Thymus (tissue), 14 donors: ENCODE measurements at places on chromosomes 5 and 9. TPM values are rescaled to one million over a fixed set of nuclear protein-coding genes. Genes with fewer than 3 reads are reported as not detected.

The CYLC2 gene
- polyA plus RNA-seq: 0.02 TPM

The IL5 gene
- polyA plus RNA-seq: 0.43 TPM

The HNRNPA0 gene
- polyA plus RNA-seq: 32.9 TPM

The BTNL9 gene
- 45.2 TPM for polyA plus RNA-seq

The ARID3C gene
- 0.07 TPM for polyA plus RNA-seq

The CDKN2B gene
- polyA plus RNA-seq: 7.3 TPM

The ANKRD18A gene
- 9.2 TPM for polyA plus RNA-seq

The ZNF367 gene
- polyA plus RNA-seq: 4.3 TPM

The HRH2 gene
- polyA plus RNA-seq: 5.2 TPM

The FRMD3 gene
- polyA plus RNA-seq: 1.3 TPM

The PCDHB10 gene
- polyA plus RNA-seq: 0.23 TPM

The KIF24 gene
- 0.57 TPM for polyA plus RNA-seq

The RIMOC1 gene
- polyA plus RNA-seq: 10.9 TPM

The IGFBPL1 gene
- polyA plus RNA-seq: 0.55 TPM

The BASP1 gene
- 53.5 TPM for polyA plus RNA-seq

The IFNA2 gene
- polyA plus RNA-seq: not detected

The HAND1 gene
- 0.68 TPM for polyA plus RNA-seq

The POU5F2 gene
- polyA plus RNA-seq: 0.11 TPM

The GLDC gene
- polyA plus RNA-seq: 2.2 TPM

DNA sequence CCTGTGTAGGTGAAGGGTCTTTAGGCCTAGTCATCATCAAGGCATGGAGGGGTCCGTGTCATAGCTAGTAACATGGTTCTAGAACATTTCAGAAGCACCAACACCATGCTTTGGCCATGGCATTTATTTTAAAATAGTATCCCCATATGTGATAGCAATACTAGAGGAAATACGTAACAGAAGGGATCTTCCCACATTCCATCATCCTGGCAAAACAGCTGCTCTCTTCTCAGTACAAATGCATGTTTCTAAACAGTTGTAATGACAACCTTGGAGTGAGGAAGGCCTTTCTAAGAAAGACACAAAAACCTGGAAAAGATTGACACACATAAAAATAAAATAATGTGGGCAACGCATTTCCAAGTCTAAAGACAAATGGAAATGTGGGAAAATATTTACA, 97.6 kb downstream of the GADD45G start:
- no peak for DNase-seq

GRCh38 chr9:70480405-70480980, 66.0 kb upstream of the KLF9 start:
- no peak for DNase-seq

GRCh38 chr9:77585335-77585786, 62.8 kb downstream of the GNA14 start:
- DNase-seq: no peak

- DNase-seq: no peak
These were observed 44.7 kb upstream of the IL17B start for GRCh38 chr5:149423794-149424268.

DNA sequence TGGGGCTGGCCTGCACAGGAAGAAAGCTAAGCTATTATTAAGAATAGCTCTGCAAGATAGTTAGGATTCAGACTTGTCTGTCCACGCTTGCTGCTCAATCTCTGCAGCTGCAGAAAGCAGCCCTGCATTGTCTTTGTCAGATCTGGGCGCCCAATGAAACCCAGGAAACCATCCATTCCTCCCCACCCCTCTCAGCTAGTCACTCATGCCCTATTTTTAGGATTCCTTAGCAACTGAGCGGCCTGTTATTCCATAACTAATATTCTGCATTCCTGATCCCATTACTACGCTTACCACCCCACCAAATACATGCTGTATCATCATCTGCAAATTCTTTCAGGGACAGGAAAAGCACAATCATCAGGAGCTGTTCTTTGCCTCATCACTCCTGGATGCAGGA, 52.9 kb upstream of the APC start:
- DNase-seq: no peak

DNA sequence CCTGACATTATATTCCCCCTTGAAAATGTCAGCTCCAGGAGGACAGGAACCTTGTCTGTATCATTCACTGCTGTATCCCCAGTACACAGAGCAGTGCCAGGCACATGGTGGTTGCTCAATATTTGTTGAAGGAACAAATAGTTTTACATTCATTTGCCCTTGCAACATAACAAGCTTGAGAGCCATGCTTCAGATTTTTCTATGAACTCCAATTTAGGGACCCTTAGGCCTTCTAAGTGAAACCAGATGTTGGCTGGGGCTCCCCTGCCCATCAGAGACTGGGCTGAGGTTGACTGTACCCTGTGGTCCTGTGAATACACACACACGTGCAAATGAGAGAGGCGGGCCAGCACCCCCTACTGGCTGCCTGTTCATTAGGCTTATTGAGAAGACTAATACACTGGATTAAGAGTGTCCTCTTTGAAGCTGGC, 214.9 kb upstream of the WWC1 start:
- DNase-seq: no peak

GRCh38 chr5:81241961-81242648, 9.0 kb downstream of the CKMT2 start:
- no peak for DNase-seq

- DNase-seq: no peak
These were observed 222.1 kb downstream of the GAPVD1 start for GRCh38 chr9:125483697-125484096.

GRCh38 chr5:116577064-116577788, 2.6 kb upstream of the SEMA6A start:
- DNase-seq: no peak

DNA sequence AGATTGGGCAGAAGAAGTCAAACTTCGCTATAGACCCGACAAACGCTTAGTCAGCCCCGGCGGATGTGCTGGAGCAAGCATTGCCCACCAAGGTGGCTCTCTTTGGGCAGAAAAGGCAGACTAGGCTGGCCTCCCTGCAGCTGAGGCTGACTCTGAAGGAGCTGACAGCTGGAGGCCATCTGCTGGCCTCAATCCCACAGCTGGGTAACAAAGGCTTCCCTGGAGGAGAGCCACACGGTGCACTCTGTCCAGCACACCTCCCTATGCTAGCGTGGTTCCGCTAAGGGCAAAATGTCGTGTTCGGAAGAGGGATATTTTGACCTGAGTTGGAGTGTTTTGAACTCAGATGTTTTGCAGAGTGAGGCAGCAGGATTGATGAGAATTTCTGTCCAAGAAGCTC, 103.5 kb upstream of the PTCH1 start:
- DNase-seq: no peak

DNA sequence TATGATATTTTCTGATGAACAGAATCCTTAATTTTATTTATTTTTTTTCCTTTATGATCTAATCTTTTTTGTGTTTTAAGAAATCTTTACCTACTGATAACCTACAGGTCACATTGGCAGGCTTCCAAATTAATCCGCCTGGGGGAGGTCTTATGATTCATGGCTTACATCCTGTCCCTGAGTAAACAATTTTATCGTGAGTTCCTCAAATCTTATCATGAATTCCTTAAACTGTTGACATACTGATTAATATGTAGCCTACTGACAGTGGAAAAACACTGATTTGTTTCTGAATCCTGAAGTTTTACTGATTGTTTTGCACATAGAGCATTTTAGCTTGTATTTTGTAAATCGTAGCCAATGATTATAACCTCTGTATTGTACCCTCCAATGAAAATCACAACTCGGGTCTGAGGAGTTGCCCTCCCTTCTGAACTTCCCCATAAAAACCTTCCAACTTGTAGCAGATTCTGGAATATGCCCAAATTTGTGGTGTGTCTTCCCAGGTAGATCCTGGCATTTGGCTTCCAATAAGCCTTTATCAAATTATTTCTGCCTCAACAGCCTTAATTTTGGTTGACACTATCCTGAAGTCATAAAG, 105.6 kb downstream of the VCAN start:
- DNase-seq: no peak

GRCh38 chr5:97142521-97143254, at the start of gene LIX1:
TSS of gene LIX1 (minus strand) at chr5:97142611. CDS start at chr5:97142576, 35 bp downstream.
- no peak for DNase-seq

DNA sequence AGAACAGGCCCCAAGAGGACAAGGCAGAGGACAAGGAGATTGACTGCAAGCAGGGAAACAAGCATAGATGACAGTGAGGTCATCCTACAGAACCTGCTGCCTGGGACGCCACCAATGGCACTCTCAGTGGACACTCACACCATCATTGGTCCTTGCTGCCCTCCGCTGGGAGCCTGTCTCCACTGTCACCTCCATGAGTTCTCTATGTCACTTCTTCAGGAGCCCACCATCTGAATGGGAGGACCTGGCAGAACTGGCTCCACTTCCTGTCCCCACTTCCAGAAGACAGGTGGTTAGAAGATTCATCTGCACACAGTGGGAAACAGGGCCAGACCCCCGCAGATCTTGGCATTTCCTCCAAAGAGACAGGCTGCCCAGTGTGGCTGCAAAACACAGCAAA, 188.9 kb downstream of the HSD17B3 start:
- DNase-seq: no peak

DNA sequence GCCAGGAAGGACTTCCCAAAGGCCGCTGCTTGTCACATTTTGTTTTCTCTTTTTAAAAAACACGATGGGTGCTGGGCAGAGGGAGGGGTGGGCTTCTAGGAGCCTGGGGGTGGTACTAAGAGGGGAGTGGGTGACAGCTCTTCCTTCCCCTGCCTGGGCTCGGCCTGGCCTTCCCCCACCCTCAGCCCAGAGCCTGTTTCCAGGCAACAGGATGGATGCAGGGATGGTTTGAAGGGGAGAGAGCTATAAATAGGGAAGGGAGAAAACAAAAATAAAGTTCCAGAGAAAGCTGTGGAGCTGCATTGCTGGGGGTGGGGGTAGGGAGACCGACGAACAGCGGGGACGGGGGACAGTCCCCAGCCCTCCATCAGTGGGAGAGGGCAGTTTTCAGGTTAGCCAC, 6.6 kb upstream of the GPRIN1 start:
- DNase-seq: no peak

GRCh38 chr5:100905259-100905914, 2.3 kb upstream of the ST8SIA4 start:
- DNase-seq: peak; percentile 44

DNA sequence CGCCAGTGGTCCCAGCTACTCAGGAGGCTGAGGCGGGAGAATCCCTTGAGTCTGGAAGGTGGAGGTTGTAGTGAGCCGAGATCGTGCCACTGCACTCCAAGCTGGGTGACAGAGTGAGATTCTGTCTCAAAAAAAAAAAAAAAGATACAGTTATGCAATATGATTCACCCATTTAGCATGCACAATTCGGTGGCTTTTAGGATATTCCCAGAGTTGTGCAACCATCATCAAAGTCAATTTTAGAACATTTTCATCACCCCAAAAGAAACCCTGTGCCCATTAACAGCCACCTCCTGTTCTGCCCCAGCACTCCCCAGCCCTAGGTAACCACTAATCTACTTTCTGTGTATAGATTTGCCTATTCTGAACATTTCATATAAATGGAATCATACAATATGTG, 4.3 kb upstream of the DHFR start:
- no peak for DNase-seq

- no peak for DNase-seq
These were observed 157.6 kb upstream of the TUT7 start for GRCh38 chr9:86511614-86512360.

DNA sequence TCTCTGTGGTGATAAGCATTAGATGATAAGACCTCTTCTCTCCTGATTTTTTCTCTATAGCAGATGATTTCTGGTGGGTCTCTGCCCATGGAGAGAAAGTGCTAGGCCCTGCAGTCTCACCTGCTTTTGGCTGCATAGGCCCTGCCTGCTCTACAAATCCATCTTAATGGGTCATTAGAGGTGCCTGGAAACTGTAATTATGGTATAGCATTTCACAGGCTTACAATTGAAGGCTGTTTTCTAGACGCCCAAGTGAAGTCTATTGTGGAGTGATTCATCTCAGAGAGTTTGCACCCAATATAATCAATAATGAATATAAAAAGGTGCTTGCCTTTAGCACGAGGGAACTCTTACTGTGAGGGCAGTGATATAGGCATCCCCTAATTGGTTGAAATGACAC, 33.8 kb downstream of the NEUROG1 start:
- no peak for DNase-seq

GRCh38 chr9:36572515-36573418, at the start of gene MELK:
TSS of gene MELK (plus strand) at chr9:36572895. CDS start at chr9:36581682, 8,787 bp downstream.
- peak; percentile 68 for DNase-seq

DNA sequence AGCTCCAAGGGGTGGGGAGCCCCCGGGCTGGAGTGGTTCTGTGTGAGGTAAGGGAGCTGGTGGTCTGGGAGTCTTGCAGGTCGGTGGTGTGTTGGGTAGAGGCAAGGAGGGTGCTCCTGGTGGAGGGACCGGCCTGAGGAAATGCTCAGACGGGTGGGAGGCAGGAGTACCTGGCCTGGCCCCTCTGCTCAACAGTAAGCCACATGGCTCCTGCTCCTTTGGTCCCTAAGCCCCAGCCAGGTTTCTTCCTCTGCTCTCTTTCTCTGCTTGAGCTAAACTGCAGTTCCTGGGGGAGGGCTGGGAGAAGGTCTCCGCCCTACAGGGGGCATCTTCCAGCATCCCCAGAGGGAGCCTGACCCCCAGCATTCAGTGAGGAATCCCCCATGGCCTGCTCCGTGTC, 17.2 kb downstream of the TSPAN17 start:
- no peak for DNase-seq

GRCh38 chr5:97627272-97627671, 444.2 kb upstream of the RIOK2 start:
- no peak for DNase-seq

GRCh38 chr5:90613918-90614504, 55.4 kb downstream of the ADGRV1 start:
- DNase-seq: no peak

DNA sequence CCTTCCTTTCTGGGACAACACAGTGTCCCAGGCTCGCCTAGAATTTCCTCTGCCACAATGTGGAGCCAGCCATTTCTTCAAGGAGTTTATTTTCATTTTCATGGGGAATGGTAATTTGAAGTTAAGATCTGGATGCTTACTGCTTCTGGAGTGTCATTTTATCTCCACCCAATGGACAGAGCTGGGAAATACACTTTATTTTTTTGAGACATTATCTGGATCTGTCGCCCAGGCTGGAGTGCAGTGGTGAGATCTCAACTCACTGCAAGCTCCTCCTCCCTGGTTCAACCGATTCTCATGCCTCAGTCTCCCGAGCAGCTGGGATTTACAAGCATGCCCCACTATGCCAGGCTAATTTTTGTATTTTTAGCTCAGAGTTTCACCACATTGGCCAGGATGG, 12.7 kb upstream of the THG1L start:
- no peak for DNase-seq

GRCh38 chr5:133428072-133428660, 184.2 kb downstream of the FSTL4 start:
- no peak for DNase-seq

GRCh38 chr9:4986783-4987182, 1.7 kb downstream of the JAK2 start:
- DNase-seq: no peak

DNA sequence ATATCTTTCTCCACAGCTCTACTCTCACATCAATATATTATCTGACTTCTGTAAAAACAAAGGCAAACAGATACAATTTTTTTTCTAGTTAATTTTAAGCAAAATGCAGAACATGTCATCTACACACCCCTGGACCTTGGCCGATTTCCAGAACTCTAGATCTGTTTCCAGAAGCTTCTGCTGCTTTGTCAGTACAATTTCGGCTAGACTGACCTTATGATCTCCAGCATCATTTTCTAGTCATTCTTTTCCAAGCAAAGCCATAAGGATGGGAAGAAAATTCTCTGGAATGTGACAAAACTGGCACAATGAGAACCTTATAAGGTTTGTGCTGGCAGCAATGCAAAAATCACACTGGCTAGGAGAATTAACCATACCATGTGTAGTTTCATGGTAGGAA, 132.8 kb upstream of the MPDZ start:
- DNase-seq: no peak
